HFFc6 (cell line): ENCODE measurements at places on chromosomes 1 and 21. TPM values are rescaled to one million over a fixed set of nuclear protein-coding genes. Genes with fewer than 3 reads are reported as not detected.

DNA sequence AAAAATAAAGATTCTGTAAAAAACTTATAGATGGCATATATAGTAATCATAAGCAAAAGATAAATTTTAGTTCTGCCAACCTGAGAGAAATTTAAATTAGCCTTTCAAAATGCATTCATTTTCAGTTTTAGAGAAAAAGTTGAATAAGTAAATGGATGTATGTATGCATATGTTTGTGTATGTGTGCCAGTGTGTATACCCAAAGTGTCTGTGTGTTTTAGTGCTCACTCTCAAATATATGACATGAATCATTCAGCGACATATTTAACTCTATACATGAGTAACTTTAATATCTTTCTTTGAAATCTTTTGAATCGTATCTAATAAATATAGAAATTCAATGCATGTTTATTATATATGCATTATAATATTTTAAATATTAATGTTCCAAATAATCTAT is 274.5 kb downstream of the SRGAP2C start:
- DNase-seq, result no peak

- DNase-seq, result no peak
Observed at GRCh38 chr1:241503444-241503843, 16.1 kb downstream of the FH start.

DNA sequence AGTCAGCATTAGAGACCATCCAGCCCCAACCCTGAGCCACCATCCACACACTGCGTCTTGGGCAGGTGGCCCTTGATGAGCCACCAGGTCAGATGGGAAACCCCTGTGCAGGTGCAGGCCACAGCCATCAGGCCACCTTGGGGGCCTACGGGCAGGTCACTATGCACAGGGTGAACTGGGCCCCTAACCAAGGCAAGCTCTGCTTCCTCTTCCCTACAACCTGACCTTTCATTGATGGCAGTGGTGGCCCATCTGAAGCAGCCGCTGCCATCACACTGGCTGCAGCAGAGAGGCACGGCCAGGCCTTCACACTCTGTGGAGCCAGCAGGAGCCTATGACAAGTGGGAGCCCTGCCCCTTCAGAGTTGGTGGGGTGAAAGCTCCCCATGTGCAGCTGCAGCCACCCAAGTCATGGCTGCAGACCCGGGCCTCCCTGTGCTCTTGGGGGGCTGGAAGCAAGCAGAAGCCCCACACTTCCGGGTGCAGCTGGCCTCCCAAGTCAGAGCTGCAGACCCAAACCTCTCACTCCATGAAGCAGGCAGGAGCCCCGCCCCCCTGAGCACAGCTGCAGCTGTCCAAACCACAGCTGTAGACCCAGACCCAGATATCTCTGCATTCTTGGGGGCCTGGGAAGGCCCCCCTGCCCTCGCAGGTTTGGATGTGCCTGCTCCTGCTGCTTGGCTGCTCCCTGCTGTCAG is 681.5 kb downstream of the MATN1 start:
- no peak for DNase-seq

The NEXN gene
- 57.8 and 66.2 TPM in 2 replicates for total RNA-seq

The PTGER3 gene
- 0.58 to 2.1 TPM (median 1.4 TPM) in 3 replicates for total RNA-seq
